ENCODE measurements at places on chromosomes 6 and 20. TPM values are rescaled to one million over a fixed set of nuclear protein-coding genes. Genes with fewer than 3 reads are reported as not detected.

DNA sequence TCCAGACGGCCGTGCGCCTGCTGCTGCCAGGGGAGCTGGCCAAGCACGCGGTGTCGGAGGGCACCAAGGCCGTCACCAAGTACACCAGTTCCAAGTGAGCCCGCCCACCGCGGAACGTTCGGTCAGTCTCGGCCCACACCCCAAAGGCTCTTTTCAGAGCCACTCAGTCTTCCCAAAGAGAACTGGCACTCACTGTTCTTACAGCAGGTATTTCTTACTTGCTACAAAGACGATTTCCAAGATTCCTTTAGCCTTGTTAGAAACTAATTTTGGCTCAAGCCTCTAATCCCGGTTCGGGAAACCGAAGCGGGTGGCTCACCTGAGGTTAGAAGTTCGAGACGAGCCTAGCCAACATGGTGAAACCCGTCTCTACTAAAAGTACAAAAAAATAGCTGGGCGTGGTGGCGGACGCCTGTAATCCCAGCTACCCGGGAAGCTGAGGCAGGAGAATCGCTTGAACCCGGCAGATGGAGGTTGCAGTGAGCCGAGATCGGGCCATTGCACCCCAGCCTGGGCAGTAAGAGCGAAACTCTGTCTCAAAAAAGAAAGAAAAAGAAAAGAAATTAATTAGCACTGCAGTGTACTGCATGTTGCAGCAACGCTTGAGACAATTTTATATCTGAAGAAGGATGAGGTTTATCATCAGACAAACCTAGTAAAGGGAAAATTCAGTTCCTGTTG lies 73.1 kb downstream of the OR2B2 start:
- DNase-seq: no peak

GRCh38 chr20:11170025-11170424 lies 496.2 kb upstream of the JAG1 start:
- DNase-seq: no peak

DNA sequence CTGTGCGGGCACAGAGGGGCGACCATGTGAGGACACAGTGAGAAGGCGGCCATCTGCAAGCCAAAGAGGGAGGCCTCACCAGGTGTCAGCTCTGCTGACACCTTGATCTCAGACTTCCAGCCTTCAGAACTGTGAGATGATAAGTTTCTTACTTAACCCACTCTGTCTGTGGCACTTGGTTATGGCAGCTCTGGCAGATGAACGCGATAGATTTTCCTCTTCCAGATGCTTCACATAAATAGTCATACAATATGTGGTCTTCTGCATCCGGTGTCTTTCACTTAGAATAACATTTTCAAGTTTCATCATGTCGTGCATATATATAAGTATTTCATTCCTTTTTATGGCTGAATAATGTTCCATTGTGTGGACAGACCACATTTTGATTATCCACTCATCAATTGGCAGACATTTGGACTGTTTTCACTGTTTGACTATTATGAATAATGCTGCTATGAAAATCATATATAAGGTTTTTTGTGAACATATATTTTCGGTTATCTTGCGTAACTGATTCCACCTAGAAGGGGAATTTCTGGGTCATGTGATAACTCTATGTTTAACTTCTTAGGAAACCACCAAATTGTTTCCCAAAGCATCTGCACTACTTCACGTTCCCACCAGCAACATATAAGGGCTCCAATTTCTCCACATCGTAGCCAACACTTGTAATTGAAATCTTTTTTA lies 30.2 kb downstream of the PRR18 start:
- no peak for DNase-seq

HSPA1L gene
- total RNA-seq: 3.3 TPM

GRCh38 chr6:99132026-99132635 lies 184.4 kb upstream of the FBXL4 start:
- DNase-seq: no peak

FRK gene
- total RNA-seq: 2.1 TPM

DNA sequence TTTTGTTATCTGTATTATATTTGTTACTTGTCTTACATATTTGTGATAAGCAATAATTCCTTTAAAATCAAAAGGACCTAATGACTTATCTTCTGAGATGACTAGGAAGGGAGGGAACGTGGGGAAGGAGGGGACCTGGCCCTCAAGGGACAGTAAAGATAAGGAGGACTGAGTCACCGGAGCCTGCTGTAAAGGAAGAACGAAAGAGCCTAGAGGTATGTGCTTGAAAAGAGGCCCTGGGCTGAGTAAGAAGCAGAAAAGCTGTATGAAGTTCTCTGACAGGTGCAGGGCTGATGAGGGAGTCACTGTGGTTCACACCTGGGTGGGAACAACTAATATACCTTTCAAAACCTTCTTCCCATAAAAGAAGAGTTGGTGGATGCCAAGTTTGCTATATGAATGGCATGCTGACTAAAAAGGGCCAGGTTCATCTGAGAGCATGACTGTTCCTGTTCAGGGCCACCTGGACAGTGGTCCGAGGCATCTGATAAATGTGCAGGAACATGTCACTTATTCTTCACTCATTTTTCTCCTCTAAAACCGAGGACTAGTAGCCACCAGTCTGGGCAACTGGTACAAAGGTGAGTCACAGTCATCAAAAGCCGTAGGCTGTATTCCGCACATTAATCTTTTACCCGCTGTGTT lies 111.3 kb downstream of the TNFAIP3 start:
- no peak for DNase-seq

- DNase-seq: no peak
Observed at GRCh38 chr6:12528136-12528535, 188.4 kb upstream of the PHACTR1 start.

- no peak for DNase-seq
Observed at GRCh38 chr20:23340524-23340923, 10.1 kb upstream of the NXT1 start.

ZC2HC1B gene
- total RNA-seq: not detected

GRCh38 chr20:11043001-11043400 lies 369.2 kb upstream of the JAG1 start:
- DNase-seq: no peak

GRCh38 chr6:85382541-85382940 lies 67.3 kb upstream of the NT5E start:
- no peak for DNase-seq

FLRT3 gene
- 53.7 TPM for total RNA-seq

DNA sequence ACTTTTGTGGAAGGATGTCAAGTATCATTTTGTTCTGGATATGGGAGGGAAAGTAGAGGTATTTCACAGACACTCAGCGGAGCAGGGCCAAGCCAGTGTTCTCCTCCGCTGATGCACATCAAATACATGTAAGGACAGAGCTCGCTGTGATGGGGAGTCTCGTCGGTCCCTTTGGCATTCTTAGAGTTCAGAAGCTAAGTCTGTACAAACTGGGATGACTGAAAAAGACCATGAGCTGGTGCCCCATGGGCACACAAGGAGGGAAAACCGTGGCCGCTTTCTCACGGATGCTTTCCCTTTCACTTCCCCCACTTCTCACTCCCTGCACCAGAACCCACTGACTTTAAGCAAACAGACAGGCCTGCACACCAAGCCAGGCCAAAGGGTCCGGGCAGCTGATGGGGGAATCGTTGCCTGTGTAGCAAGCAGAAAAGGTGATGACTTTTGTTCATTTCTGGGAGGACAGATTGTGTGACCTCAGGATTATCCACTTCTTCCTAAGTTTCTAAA lies 27.7 kb upstream of the MPC1 start:
- DNase-seq: no peak

GRCh38 chr20:53842301-53843099 lies 227.9 kb downstream of the BCAS1 start:
- DNase-seq: no peak

Measured in spinal cord (tissue), 10 donors.